ENCODE measurements at places on chromosomes 4 and X.

DNA sequence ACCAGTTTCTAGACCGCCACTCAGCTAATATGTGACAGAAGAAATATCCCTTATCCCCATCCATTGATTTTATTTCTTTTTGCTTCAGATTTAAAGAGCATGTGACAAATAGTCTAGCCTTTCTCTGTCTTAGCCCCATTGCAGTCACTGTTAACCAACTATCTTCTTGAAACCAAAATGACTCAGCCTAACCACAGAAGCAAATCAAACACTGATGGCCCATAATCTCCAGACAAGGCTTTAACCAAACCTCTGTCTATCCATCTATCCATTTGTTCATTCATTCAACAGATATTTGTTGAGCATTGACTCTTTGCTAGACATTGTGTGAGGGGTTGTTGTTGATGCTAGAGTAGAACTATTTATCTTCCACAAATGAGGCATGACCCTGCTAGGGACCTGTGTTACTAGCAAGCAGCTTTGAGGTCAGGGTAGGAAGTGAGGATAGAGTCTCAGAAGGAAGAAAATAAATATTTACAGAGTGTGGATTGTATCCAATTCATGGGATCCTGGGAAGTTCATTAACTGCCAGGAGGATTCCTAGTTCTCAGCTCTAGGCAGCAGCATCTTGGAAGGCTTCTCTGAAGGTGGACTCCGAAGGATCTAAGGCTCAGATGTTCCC, 22.5 kb downstream of the HNRNPH2 start:
- no peak for DNase-seq

DNA sequence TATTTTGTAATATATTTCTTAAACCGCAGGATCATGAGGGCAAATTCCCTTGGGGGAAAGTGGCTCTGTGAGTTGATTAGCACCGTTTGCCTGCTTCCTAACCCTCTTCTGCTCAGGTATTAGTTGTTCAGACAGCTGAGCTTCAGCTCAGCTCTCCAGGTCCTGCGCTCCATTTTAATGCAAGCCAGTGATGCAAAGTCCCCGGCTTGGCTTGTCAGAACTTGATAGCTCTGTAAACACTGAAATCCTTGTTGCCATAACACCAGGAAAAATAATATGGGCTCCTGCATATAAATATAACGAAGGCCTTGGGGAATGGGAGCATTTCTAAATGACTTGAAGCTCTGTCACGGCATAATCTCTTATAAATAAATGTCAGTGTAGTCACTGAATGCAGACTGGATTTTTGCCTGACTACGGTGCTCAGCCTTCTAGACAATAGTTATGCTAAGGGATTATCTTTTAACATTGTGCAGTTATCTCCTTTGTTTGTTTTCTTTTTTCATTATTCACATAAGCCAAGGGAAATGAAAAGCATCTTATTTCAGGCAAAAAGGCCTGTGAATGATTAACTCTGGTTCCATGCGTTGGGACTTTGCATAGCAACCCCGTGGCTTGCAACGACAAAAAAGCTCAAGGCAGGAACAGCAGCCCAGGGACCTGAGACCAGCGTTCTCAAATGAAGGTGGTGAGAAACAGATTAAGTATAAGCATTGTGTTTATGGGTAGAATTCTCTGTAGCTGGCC, 253.2 kb downstream of the SPRY1 start:
- DNase-seq = peak; percentile 96

- DNase-seq = peak; percentile 91
These were observed 143.5 kb upstream of the GALNT7 start for GRCh38 chr4:173025131-173025530.

DNA sequence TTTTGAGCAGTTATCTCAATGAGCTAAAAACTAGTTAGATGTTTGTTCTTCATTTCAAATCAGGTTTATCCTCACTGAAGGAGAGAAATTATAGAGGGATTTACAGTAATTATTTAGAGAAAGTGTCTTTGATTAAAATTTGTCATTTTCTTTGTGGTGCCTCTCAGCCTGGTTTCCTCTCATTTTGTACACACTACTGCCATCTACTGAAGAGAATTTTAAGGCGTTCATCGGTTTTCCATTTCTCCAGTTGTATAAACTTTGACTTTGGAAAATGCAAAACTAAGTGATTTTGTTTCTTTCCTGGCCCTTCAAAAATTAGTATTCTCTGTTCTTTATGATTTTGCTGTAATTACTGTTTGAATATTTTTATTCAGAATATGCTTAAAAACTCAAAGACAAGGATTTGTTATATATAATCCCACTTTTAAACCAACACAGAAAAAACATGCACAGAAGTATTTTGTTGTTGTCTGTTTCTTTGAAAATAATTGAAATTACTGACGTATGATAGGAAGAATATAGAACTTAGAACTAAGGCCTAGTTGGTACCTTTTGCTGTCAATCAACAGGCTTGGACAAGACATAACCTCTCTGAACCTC, 34.4 kb upstream of the ANXA3 start:
- peak; percentile 86 for DNase-seq

DNA sequence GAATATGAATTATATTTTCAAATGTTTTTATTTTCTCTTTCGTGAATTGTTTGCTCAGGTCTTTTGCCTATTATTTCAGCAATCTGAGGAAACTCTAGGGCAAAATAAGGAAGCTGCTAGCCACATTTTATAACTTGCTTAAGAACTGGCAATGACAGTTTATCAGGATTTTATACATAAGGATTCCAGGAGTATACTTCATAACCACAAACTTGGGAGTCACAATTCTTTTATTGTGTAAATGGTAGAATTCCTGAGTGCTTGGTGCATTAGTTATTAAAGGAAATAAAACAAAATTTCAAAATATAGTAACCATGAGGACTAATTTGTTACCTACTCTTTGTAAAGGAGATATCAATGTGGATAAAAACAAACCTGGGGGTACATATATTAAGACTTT, 54.4 kb downstream of the PALLD start:
- peak; percentile 69 for DNase-seq

GRCh38 chr4:76894537-76895255, 3.2 kb downstream of the SOWAHB start:
- no peak for DNase-seq

- peak; percentile 33 for DNase-seq
These were observed 62.7 kb downstream of the PRPS1 start for GRCh38 chrX:107691024-107691448.

DNA sequence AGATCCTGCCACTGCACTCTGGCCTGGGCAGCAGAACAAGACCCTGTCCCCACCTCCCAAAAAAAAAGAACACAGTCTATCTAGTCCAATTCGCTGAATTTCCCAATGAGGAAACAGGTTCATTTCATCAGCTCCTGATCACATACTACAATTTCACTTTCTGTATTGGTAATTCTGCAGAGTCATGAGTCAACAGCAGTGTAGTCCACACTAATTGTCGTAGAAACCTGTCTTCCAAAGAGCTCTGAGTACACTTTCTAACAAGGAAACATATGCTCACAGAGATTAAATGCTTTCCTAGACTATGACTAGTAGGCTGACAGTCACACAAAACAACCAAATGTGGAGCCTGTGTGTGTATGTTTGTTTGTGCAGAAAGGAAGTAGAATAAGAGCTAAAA, 91.9 kb downstream of the GPC4 start:
- no peak for DNase-seq

DNA sequence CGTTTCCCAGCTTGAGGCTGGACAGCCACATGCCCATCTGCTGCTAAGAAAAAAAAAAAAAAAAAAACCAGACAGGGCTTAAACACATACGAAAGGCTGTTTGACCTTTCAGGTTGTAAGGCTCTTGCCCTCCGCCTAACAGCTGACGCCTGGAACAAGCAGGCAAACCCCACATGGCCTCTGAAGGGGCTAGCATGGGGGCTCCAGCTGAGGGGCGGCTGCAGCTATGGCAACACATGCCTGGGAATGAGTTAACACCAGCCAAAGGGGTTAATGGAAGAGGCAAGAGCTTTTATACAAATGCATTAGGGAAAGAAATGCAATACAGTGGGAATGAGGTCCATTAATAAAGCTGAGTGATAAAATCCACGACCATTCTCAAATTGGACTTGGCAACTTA, 183.6 kb downstream of the ENOX2 start:
- no peak for DNase-seq

DNA sequence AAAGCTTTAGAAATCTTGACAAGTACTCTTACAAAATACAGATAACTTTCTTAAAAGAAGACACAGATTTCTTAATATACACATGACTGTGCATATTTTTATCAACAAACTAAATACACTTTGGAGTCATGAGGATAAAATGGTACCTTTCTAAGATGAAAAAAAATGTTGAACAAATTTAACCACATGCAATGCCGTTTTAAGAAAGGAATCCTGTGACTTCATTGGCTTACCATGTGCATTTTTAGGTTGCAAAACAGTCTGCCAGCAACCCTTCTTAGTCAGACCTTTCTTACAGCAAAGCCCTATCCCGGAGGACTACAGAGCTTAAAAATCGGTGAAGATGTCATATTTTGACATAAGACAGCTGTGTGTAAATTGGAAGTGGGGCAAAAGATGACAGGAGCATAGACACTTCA, 51.7 kb downstream of the GASK1B start:
- peak; percentile 97 for DNase-seq

DNA sequence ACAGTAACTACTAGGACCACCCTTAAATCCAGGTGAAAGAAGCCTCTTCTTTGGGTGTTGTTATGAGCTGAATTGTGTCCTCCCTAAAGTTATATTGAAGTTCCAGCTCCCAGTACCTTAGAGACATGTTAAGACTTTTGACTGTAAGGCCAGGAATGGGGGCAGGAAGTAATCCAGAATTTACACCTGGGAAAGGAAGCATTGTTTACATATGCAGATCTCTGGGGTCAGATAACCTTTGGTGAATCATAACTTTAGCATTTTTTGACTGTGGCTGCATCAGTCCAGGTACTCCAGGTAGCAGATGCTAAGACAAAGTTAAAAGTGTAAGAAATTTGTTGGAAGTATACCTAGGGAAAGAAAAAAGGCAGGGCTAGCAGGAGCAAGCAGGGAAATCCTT, 104.9 kb upstream of the CENPE start:
- no peak for DNase-seq

DNA sequence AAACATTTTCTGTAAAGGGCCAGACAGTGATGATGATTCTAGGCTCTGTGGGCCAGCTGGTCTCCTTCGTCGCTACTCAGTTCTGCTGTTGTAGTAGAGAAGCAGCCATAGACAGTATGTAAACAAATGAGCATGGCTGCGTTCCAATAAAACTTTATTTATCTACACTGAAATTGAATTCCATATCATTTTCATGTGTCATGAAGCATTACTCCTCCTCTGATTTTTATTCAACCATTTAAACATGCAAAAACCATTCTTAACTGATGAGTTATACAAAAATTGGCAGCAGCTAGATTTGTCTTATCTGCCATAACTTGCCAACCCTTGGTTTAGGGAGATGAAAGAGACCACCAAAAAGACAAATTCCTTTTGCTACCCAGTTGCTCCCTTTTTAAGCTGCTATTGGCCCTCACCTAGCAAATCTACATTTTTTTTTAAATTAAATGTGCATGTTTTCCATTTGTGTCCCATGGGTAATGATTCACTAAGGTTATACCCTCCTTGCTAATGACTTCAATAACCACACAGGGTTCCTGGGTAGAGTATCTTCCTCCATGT, 309.9 kb downstream of the DHX15 start:
- DNase-seq = no peak

- peak; percentile 76 for DNase-seq
These were observed 19.8 kb downstream of the MXRA5 start for GRCh38 chrX:3326681-3327080.

DNA sequence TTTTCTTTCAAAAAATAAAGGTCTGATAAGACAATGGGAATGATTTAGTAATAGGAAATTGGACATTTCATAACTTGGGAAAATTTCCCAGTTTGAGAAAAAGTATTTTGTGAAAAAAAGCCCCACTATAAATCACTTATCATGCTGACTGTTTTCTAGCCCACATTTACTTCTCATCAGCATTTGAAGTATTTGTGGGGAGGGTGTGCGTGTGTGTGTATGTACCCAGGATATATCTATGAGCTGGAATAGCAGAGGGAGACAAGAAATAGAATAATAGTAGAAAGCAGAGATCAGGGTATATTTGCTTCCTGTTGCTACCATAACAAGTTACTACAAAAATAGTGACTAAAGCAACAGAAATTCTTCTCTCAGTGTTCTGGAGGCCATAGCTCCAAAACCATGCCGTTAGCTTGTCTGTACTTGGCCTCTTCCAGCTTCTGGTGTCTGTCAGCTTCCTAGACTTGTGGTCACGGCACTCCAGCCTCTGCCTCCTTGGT, 139.8 kb downstream of the PTTG2 start:
- DNase-seq = peak; percentile 72
